ENCODE measurements at places on chromosomes 7 and 10. TPM values are rescaled to one million over a fixed set of nuclear protein-coding genes. Genes with fewer than 3 reads are reported as not detected.

DNA sequence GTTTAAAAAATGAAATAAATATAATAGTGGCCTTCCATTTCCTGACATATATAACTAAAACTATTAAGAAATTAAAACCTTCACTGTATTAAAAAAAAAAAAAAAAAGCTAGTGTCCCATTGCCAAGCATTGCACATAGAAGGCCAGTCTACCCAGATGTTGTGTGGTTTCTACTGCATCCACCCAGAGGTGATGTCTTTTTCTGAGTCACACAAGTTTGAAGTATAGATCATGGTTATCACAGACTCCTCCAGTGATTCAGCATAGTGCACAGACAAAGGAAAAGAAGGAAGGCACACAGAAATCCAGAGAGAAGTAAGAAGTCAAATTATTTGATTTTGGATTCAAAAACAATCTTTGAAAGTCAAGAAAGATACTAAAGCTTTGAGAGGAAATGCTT lies 429.0 kb downstream of the ETV1 start:
- H3K27ac ChIP-seq, result no peak overlapping the region
- peak; percentile 12 for DNase-seq
- peaks cover 5% of the 10 kb centered on the region for H3K4me1 ChIP-seq
- no peaks in the 10 kb centered on the region for H3K36me3 ChIP-seq

Gene CPED1
- 92.0 TPM for total RNA-seq

- H3K27ac ChIP-seq, result no peak overlapping the region
- peaks cover 5% of the 10 kb centered on the region for H3K27me3 ChIP-seq
- no peaks in the 10 kb centered on the region for H3K36me3 ChIP-seq
Observed at GRCh38 chr7:96710544-96710943, 898 bp upstream of the SEM1 start.

Gene DNMBP
- total RNA-seq, result 41.3 TPM

Gene CDK14
- 23.0 TPM for total RNA-seq

DNA sequence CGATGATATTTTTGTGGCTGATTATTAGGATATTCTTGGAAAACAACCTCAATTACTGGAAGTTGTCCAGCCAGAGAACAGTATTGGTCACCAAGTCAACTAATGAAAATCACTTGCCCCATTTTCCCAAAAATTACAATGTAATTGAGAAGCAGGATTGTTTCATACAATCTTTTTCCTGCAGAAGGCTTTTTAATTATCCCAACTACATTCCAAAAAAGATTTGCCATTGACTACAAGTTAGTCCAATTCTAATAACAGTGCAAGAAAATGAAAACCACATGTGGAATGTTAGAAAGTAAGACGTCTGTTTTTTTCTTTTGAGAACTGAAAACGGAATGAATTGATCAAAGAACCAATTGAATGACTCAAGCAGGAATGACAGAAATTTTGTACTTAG lies 1195.8 kb downstream of the SORCS1 start:
- no peak overlapping the region for H3K4me3 ChIP-seq
- DNase-seq, result no peak

- peak overlapping the region; percentile 38 for H3K27ac ChIP-seq
- H3K27me3 ChIP-seq, result no peaks in the 10 kb centered on the region
- DNase-seq, result no peak
- H3K4me3 ChIP-seq, result no peak overlapping the region
- peaks cover 40% of the 10 kb centered on the region for H3K4me1 ChIP-seq
- H3K36me3 ChIP-seq, result no peaks in the 10 kb centered on the region
Observed at GRCh38 chr7:36279200-36279925, 110.3 kb upstream of the ANLN start.

DNA sequence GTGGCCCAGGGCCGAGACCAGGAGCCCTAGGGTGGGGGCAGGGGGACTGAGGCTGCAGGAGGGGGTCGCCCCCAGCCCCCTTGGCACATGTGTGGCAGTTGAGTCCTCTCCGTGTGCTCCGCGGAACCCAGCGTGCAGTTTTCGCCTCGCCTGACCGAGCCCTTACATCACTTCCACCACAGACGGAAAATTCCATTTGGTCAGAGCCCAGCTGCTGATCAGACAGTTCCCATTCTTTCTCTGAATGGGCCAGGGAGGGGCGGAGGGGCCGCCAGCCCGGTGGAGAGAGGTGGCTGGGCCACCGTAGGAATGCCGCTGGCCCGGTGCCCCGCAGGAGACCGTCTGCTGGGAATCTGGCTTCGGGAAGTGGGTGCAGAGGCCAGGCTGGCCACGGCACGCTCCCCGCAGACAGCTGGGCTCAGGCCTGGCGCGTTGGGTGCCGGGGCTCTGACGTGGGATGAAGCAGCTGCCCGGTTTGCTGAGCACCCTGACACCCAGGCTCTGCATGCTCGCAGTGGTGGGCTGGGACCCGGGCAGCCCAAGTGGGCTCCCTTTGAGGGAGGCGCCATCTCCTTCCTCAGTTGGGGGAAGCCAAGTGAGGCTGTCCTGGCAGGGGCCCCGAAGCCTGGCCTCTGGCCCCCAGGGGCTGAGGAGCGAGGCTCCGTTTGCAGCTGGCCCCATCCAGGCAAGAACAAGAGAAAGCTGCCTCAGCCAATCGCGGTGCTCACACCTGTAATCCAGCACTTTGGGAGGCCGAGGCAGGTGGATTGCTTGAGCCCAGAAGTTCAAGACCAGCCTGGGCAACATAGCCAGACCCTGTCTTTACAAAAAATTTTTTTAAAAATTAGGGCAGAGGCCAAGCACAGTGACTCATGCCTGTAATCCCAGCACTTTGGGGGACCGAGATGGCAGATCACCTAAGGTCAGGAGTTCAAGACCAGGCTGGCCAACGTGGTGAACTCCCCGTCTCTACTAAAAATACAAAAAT lies 9.9 kb downstream of the TTYH3 start:
- no peaks in the 10 kb centered on the region for H3K36me3 ChIP-seq
- peak overlapping the region; percentile 66 for H3K4me3 ChIP-seq

- peaks cover 6% of the 10 kb centered on the region for H3K36me3 ChIP-seq
- peaks cover 59% of the 10 kb centered on the region for H3K4me1 ChIP-seq
- peak overlapping the region; percentile 24 for H3K27ac ChIP-seq
- no peaks in the 10 kb centered on the region for H3K27me3 ChIP-seq
Observed at GRCh38 chr10:22684699-22685098, 29.7 kb downstream of the PIP4K2A start.

Gene CHST15
- 7.8 TPM for total RNA-seq

GRCh38 chr7:12584930-12585329 lies 14.4 kb downstream of the SCIN start:
- peaks cover 60% of the 10 kb centered on the region for H3K4me1 ChIP-seq
- peak overlapping the region; percentile 91 for H3K27ac ChIP-seq
- peak overlapping the region; percentile 65 for H3K4me3 ChIP-seq
- H3K36me3 ChIP-seq, result peaks cover 5% of the 10 kb centered on the region
- DNase-seq, result peak; percentile 44

DNA sequence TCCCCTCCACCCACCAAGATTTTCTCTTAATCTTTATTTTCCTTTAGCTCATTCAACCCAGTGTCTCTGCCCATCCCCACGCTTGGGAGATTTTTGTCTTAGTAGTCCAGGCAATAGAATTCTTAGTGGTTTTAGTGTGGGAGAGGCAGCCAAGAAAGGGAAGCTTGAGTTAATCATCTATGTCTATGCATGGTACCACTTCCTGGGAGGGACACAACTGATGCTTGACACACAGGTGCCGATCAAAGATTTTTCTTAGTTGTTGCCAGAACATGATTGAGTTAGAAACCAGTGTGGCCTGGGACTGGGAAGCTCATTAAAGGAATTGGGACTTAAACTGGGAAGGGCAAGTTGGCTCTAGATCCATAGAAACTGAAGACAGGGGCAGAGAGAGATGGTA lies 3.1 kb downstream of the STRA8 start:
- no peaks in the 10 kb centered on the region for H3K36me3 ChIP-seq
- H3K27ac ChIP-seq, result no peak overlapping the region

Gene TMEM229A
- total RNA-seq, result not detected

DNA sequence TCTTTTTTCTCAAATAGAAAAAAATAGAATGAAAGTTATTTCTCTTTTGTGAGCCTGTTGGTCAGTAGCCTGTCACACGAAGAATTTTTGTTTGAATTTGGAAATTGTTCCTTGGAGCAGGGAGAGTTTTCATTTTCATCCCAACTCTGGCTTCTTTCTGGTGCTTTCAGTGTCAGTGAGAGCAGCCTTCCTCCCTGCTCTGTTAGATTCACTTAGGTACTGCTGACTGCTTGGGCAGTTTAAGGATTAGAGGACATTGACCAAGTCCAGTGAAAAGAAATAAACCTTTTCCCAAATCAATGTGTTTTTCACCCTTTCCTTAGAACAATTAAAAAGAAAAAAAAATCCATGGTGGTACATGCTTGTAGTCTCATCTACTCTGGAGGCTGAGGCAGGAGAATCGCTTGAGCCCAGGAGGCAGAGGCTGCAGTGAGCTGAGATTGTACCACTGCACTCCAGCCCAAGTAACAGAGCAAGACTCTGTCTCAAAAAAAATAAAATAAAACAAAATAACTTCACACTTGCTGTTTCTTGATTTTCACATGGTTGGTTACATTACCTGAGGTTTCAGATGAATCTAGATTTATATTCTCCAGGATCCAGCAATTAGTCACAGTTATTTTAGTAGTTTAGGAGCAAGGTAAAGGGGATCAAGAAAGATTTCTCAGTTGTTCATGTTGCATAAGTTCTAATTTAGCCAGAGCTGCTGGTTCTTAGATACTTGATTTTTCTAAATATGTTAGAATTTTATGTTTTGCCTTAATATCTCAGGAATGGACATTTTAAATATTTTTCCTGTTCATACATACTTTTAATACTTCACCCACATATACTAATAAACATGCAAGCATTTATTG lies 63.1 kb downstream of the ZNRF2 start:
- H3K27me3 ChIP-seq, result no peaks in the 10 kb centered on the region
- H3K4me3 ChIP-seq, result peak overlapping the region; percentile 78
- no peak for DNase-seq
- peak overlapping the region; percentile 74 for H3K27ac ChIP-seq

DNA sequence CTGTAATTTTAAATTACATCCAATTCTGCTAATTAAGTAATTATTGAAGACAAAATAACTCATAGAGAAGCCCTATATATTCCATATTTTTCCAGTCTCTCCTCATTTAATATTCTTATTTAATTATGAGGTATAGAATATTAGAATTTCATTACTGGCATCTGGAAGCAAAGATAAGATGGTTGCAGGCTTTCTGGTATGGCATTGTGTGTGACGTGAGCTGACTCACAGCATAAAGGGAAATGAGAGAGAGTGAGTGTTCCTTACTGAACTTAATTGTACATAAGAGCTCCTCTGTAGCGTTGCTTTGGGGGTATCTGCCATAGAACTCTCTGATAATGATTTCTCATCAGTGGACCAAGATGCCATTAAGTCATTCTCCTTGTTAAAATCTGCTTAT lies 127.4 kb upstream of the TEX47 start:
- H3K27ac ChIP-seq, result no peak overlapping the region
- H3K27me3 ChIP-seq, result no peaks in the 10 kb centered on the region
- H3K4me3 ChIP-seq, result no peak overlapping the region
- H3K4me1 ChIP-seq, result no peaks in the 10 kb centered on the region
- H3K36me3 ChIP-seq, result no peaks in the 10 kb centered on the region

DNA sequence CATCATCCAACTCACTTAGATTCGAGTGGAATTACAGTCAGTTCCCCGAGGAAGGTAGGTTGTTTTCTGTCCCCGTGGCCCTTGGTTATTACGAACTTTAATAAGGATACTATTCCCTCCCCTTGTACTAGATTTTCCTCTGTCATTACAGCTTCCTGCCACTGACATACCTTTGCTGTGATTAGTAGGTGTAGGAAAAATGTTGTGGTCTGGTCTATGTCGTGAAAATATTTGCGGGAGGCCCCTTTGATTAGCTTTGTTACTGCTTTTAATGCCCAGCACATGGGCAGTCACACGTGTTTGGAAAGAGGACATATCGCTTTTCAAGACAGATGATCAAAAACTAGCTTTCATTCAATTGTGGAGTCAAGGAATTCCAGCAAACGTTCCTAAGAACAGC lies 92.2 kb downstream of the GATA3 start:
- H3K4me1 ChIP-seq, result peaks cover 5% of the 10 kb centered on the region
- DNase-seq, result no peak
- H3K27me3 ChIP-seq, result peaks cover 7% of the 10 kb centered on the region

DNA sequence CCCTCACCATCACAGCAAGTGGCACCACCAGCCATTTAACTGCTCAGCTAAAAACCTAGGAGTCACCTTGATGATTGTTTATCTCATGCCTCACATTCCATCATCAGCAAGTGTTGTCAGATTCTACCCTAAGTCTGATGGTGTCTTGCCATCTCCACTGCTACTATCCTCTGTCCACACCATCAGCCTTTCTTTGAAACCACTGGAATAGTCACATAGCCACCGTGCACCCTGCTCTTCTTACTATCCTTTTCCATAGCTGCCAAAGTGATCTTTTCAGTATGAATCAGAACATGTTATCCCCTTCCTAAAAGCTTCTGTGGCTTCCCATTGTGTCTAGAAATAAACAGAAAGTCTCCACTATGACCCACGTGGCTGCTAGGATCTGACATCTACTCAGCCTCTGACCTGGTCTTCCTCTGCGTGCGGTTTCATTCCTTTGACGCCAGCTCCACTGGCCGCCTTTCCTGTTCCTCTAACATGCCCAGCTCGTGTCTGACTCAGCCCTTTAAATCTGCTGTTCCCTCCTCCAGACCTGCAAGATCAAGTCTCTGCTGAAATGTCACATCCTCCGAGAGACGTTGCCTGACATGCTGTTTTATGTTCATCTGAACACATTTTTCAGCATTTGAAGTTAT lies 16.5 kb upstream of the CHN2 start:
- no peaks in the 10 kb centered on the region for H3K36me3 ChIP-seq
- H3K27me3 ChIP-seq, result peaks cover 3% of the 10 kb centered on the region
- DNase-seq, result no peak
- H3K27ac ChIP-seq, result no peak overlapping the region
- no peak overlapping the region for H3K4me3 ChIP-seq

GRCh38 chr10:79143879-79144278 lies 75.1 kb downstream of the ZMIZ1 start:
- no peak overlapping the region for H3K4me3 ChIP-seq
- no peak for DNase-seq
- peaks cover 14% of the 10 kb centered on the region for H3K27me3 ChIP-seq
- no peak overlapping the region for H3K27ac ChIP-seq
- peaks cover 95% of the 10 kb centered on the region for H3K4me1 ChIP-seq
- H3K36me3 ChIP-seq, result peaks cover 34% of the 10 kb centered on the region

- no peaks in the 10 kb centered on the region for H3K36me3 ChIP-seq
- no peak overlapping the region for H3K4me3 ChIP-seq
Observed at GRCh38 chr10:12974078-12974477, 27.4 kb downstream of the CCDC3 start.
